ENCODE measurements at places on chromosomes 7 and 10. TPM values are rescaled to one million over a fixed set of nuclear protein-coding genes. Genes with fewer than 3 reads are reported as not detected.

The NCF1 gene
- 2.6 TPM for total RNA-seq

The ITPRIP gene
- total RNA-seq = 26.5 TPM

The TMEM229A gene
- not detected for total RNA-seq

The ZNF117 gene
- total RNA-seq = 6.8 TPM

The SSBP1 gene
- total RNA-seq = 127 TPM

The STYXL1 gene
- 40.3 TPM for total RNA-seq

The EEF1AKMT2 gene
- 28.3 TPM for total RNA-seq

The HTRA1 gene
- not detected for total RNA-seq

The ARL3 gene
- 5.0 TPM for total RNA-seq

The UCMA gene
- not detected for total RNA-seq

The AOAH gene
- total RNA-seq = 13.3 TPM

The PRPS1L1 gene
- not detected for total RNA-seq

The PRSS2 gene
- total RNA-seq = not detected

The CHN2 gene
- 2.4 TPM for total RNA-seq

The SDK1 gene
- total RNA-seq = 0.10 TPM

The ABCB1 gene
- total RNA-seq = 2.8 TPM

The PRLHR gene
- total RNA-seq = not detected

The PAX4 gene
- not detected for total RNA-seq

The SLC29A3 gene
- 2.4 TPM for total RNA-seq

The RELN gene
- not detected for total RNA-seq

The MOGAT3 gene
- not detected for total RNA-seq

The AFAP1L2 gene
- total RNA-seq = 1.8 TPM

The CABCOCO1 gene
- total RNA-seq = not detected

The ACTL6B gene
- not detected for total RNA-seq

The UCN3 gene
- total RNA-seq = not detected

The AMPH gene
- not detected for total RNA-seq

The SNX13 gene
- total RNA-seq = 26.3 TPM

Measured in activated CD4-positive, alpha-beta T cell treated with anti-CD3 and anti-CD28 coated beads, Interleukin-2, amount 10 ng/mL, durations not matched to agents 7 days and 5 days (primary cell).